ENCODE measurements at places on chromosomes 16 and 17.

GRCh38 chr16:22638393-22639206 lies 127.9 kb downstream of the NPIPB5 start:
- DNase-seq: no peak

GRCh38 chr17:82630212-82630611 lies 18.0 kb downstream of the WDR45B start:
- no peak for DNase-seq

GRCh38 chr17:17763734-17764133 lies 73.1 kb downstream of the SREBF1 start:
- DNase-seq: no peak

- no peak for DNase-seq
Measured at GRCh38 chr17:72724267-72724666, 368.2 kb downstream of the SLC39A11 start.

DNA sequence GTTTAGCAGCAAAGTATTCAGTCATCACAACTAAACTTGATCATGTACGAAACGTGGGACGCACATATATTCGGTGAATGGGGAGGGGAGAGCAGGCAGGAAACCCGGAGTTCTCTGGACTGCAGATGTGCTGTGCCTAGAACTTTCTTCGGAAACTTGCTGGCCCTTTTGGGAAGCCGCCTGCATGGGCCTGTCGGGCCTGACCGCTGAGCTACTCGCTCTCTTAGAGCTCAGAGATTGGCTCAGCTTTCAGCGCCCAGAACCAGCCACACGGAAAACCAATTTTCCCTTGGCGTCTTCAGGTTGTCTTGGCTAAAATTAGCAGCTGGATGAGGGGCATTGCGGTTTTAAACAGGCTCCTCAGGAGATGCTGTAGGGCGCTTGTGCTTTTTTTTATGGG lies 38.1 kb downstream of the ZDHHC7 start:
- no peak for DNase-seq

GRCh38 chr16:28532940-28533647 lies 5.7 kb downstream of the NUPR1 start:
- no peak for DNase-seq

DNA sequence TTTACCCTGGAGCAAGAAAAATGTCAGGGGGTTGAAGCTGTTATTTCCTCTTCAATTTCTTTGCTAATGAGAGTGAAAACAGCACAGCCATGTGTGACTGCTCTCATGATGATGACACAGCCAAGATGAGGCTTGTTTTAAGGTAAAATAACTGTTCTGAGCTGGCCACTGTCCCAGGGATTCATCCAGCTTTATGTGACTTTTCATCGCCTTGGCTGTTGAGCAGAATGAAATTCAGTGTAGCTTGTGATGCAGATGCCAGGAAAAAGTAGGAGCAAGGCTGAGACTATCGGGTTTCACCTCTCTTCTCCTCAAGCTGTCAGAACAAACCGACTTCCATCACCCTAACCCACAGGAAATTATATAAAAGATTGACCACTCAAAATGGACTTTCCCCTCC lies 361.8 kb upstream of the CDH5 start:
- no peak for DNase-seq

GRCh38 chr17:72165192-72165866 lies 44.5 kb downstream of the SOX9 start:
- no peak for DNase-seq

DNA sequence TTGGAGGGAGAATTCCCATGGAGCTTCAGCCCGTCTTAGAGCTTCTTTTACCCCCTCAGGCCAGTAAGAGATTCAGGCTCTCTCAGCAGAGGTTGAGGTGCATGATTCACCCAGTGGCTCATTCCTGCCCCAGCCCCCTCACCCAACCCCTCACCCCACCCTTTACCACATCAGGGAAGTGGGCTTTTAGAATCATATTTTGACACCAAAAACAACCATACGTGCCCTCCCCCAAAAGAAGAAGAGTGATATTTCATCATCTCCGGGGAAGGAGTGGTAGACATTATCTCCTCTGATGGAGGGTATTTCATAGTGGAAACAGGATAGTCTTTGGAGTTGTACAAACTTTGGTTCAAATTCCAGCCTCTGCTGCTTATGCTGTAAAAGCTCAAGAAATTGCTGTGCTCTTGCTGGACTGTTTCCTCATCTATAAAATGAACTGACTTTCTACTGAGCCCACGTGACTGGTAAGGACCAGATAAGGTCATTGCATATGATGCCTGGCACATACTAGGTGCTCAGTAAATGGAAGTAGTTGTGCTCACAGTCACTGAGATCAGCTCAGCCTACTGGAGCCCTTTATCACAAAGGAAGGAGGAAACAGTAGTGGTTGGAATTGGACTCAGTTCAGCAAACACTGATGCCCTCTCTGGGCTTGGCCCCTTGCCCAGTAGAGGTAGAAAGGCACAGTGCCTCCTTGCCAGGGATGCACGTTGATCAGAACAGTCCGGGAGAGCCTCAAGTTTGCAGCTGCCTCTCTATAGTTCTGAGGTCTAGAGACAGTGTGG lies 18.3 kb upstream of the CCL5 start:
- DNase-seq: no peak

DNA sequence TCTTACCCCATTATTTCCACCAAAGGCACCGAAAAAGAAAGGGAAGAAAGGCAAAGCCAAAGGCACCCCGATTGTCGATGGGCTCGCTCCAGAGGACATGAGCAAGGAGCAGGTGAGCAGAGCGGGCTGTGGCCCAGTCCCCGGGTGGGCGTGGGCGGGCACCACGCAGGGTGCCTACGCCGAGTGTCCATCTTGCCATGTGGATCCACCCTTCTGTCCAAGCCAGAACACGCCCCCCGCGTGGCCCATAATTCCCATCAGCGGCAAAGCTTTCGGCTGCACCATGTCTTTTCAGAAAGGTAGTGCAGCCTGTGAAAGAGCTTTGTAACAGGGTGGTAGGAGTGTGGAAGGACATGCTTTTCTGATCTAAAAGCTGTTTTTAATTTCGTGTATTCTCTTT lies 8.4 kb upstream of the DBNDD1 start:
- DNase-seq: no peak

DNA sequence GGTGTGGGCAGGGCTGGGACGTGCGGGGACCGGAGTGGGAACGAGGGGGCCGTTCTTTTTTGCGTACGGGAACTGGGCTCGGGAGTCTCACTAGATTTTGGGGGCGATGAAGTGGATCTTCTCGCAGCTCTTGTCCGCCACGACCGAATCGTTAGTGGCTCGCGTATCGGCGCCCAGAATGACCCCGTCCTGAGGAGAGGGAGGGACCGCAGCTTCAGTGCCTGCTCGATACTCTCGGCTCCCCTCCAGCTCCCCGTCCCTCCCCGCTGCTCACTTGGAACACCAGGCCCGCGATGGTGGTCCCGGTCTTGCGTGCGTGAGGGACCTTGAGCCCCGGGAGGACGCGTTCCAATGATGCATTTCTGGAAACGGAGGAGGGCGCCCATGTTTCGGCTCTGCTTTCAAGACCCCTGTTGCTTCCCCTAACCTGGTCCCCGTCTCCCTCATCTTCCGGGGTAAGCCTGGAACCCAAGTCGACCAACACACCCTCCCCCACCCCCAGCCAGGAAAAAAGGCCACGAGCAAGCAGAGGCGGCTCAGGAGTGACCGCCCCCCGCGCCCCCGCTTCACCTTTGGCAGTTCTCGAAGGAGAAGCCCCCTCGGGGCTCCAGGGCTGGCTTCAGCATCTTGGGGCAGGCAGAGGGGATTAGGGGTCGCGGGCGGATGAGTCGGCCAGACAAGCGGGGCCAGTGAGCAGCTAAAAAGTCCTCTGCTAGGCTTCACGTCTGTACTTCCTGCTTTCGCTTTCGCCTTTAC lies at the start of gene PSMB10:
PSMB10 (minus strand) TSS at position 727 of the 756 bp plus-strand sequence; CDS start at position 626, 101 bp downstream.
- DNase-seq: no peak

- DNase-seq: no peak
Measured at GRCh38 chr17:74226252-74226651, 12.9 kb downstream of the TTYH2 start.

GRCh38 chr17:42053731-42054500 lies 3.5 kb upstream of the C17orf113 start:
- DNase-seq: no peak

GRCh38 chr17:17724307-17725010 lies 43.2 kb downstream of the RAI1 start:
- no peak for DNase-seq

GRCh38 chr17:55634702-55635101 lies 88.0 kb downstream of the TMEM100 start:
- DNase-seq: no peak

DNA sequence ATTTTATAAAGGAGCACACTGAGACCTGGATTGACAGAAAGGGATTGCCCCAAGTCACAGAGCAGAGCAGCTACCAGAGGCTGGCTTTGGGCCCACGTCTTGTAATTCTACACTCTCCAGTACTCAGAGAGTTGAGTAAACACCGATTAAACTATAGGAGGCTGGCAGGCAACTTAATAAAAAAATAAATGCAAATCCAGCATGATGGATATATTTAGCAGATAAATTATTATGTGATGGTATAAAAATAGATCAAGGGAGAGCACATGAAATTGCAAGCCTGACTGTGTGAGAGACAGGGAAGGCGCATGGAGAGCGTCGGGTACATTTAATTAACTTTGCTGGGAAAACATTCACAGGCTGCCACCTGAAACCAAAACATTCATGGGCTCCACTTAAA lies 87.7 kb upstream of the CCL2 start:
- no peak for DNase-seq

DNA sequence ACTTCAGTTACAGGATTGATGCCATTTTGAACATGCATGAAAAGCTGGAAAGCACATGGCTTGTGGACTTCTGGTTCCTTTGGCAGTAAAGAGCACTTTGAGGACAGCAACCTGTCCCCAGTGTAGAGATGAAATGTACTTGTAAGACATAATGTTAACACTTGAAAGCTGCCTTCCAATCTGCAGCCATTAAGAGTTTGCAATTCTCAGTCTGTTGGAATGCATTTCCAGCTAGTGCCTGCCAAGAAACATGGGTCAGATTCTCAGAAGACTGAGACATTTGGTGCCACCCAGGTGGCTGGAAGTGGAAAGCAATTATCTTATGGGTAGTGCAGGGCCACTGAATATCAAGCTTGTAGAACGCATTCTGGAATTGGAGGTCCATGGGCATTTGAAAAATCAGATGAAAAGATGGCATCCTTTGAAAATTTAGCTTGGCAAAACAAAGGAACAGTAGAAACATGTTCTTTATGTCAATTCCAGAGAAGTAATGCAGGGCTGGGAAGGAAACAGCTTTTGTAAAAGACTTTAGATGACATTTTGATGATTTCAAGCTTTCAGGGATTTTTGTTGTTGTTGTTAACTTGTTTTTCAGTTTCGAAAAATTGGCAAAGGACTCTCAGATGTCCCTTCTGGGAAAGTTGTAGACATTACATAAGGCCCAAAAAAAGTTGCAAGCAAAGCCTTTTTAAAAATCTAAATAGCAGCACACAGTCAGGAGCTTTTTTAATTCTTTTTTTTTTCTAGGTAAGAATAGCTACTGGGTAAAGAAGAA lies 147.0 kb downstream of the ABCA8 start:
- DNase-seq: no peak

GRCh38 chr17:35748341-35748841 lies 4.6 kb downstream of the GAS2L2 start:
- no peak for DNase-seq

DNA sequence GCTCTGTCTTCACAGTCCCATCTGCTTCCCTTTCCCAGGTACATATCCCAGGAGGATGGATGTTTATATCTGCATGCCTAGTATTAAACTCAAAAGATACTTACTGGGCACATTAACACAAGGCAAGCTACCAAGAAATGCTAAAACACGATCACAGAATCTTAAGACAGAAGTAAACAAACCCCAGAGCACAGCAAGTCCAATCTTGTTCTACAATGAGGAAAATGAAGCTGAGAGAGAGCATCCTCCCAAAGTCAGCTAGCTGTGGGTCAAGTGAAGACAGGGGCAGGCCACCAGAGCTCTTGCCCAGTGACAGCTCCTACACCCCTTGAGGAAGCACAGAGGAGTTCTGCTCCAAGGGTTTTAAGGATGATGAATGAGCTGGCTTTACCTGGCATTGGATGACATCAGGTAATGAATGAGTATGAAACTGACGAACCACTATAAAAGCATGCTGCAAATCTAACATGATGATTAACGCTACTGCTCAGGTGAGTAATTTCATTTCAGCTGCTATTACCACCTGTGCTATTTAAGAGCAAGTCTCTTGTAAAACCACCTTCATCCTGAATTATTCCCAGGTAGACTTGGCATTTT lies 20.3 kb downstream of the XPO6 start:
- no peak for DNase-seq

DNA sequence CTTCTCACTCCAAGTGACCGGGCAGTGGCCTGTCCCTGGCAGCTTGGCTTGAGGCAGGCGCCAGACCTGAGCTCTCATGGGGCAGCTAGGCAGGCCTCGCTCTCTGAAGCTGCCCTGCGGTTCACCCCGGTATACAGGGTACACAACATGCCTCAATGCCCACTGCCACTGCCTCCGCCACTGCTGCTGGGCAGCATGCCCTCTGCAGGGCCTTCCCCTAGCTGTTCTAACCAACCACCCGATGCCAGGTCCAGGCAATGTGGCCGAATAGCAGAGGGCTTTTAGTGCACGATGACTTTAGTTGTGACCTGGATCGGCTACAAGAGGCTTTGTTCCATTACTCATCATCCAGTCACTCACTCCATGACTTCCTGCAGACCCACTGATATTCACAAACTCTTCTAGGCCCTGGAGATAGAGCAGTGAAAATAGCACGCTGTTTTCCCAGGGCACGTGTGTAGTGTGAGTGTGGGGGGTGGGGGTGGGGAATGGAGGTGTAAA lies 19.7 kb downstream of the CDC42EP4 start:
- DNase-seq: no peak

- no peak for DNase-seq
Measured at GRCh38 chr16:6571044-6571443, 761.6 kb upstream of the RBFOX1 start.

DNA sequence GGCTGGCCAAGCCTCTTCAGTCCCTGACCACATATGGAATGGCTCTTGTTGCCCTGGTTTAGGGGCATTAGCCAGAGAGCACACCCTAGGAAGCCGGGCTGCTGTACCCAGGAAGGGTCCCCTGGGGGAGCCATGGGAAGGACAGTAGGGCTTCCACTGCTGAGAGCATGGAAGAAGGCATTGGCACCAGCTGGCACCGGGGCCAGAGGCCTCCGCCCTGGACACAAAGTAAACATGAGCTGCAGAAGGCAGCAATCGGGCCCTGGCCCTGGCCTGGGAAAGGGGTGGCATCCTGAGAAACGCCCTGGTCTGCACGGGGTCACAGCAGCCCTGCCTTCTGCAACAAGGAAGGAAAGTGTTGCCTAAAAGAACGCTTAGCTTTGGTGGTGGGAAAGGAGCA lies 49.4 kb downstream of the VAC14 start:
- DNase-seq: no peak
